ENCODE measurements at places on chromosomes 2 and 18.

- DNase-seq: no peak
These were observed 28.2 kb downstream of the HS1BP3 start for GRCh38 chr2:20622731-20623130.

- DNase-seq: no peak
These were observed 3.0 kb downstream of the PREB start for GRCh38 chr2:27131429-27131828.

GRCh38 chr2:127142663-127143630 lies 36.0 kb upstream of the BIN1 start:
- DNase-seq: no peak

DNA sequence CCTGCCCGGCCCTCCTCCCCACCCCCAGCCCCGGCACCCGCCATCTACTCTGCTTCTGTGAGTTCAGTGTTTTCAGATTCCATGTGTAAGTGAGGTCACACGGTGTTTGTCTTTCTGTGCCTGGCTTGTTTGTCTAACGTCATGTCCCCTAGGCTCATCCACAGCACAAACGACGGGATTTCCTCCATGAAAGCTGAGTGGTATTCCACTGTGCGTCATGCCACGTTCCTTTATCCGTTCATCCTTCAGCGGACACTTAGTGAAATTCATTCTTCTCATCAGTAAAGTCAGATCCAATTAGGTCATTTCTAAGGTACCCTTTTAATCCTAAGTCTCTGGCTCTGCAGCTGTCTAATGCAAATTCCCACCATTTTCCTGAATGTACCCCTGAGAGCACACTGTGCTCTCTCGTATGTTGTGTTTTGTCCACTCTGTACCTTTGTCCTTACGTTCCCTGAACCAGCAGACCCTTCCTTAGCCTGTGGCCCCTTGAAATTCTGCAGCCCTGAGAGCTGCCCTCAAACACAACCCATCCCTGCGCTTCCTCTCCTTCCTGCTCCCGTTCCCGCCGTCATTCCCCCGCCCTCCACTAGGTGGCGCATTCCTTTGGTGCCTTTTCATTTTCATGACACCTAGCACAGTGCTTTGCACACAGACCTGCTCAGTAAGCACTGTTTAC lies 44.1 kb downstream of the TRAPPC12 start:
- peak; percentile 69 for DNase-seq

DNA sequence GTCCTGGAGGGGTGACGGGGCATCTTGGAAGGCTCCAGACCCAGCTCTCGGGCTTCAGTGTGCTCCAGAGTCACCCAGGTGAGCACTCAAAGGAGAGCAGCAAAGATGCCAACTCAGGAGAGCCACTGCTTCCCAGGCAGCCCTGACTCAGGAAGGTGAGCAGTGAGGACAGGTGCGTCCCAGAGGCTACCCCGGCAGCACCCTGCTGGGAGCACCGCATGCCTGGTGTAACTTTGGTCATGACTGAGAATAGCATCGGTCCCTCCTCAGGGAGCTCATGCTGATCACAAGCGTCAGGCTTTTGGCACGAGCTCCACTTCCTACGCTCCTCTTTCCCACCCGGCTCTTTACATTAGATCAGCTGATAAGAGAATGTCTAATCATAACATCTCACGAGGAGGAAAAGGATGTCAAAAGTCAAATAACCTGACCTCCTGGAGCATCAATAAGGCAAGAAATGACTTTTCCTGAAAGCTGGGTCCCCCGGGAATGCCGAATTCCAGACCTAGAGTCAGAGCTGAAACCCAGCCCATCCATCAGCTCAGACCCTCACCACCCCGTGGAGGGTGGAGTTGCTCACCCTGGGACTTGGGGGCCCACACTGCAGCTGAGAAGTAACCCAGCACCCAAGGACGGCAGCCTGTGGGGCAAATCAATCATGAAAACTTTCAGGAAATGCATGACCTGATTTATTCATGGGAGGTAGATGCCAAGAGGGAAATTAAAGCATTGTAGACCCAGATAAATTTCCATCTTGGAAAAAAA lies 248.8 kb downstream of the ACKR3 start:
- DNase-seq: no peak

DNA sequence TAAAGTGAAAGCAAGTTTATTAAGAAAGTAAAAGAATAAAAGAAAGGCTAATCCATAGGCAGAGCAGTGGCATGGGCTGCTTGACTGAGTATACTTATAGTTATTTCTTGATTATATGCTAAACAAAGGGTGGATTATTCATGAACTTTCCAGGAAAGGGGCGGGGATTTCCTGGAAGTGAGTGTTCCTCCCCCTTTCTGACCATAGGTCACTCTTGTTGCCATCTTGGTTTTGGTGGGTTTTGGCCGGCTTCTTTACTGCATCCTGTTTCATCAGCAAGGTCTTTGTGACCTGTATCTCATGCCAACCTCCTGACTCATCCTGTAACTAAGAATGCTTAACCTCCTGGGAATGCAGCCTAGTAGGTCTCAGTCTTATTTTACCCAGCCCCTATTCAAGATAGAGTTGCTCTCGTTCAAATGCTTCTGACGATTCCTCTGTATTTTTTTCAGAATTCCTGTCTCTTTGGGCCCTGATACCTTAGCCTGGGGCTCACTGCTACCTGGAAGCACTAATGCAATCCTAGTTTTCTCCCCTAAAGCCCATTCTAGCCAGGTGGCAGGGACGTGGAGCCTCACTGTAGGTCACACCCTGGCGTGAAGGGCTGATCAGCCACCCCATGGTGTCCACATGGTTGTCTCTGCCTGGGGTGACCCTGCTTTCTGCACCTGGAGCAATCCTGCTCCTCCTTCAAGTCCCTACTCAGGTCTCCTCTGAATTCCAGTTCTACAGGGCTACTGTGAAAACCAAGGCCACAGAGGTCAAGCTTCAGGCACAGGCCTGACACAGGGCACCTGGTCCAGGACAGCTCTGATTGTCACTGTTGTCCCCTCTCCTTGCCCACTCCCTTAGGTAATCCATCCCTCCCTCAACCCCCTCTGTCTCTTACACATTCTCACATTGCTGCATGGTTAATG lies 6.0 kb upstream of the SLC35F6 start:
- no peak for DNase-seq

DNA sequence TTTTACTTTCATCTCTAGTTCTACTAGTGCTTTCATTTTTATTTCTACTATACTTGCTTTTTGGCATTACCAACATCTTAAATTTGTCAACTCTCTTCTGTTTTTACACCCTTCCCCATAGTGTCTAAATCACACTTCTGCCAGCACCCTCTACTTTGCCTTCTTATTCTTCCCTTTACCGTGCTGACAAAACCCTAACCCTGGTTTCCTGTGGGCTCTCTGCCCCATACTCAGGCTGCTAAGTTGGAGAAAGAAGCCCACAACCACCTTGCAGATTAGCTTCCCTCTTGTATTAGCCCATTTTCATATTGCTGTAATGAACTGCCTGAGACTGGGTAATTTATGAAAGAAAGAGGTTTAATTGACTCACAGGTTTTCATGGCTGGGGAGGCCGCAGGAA lies 24.8 kb downstream of the GIGYF2 start:
- no peak for DNase-seq

GRCh38 chr2:10233131-10234012 lies 69.3 kb upstream of the HPCAL1 start:
- no peak for DNase-seq

DNA sequence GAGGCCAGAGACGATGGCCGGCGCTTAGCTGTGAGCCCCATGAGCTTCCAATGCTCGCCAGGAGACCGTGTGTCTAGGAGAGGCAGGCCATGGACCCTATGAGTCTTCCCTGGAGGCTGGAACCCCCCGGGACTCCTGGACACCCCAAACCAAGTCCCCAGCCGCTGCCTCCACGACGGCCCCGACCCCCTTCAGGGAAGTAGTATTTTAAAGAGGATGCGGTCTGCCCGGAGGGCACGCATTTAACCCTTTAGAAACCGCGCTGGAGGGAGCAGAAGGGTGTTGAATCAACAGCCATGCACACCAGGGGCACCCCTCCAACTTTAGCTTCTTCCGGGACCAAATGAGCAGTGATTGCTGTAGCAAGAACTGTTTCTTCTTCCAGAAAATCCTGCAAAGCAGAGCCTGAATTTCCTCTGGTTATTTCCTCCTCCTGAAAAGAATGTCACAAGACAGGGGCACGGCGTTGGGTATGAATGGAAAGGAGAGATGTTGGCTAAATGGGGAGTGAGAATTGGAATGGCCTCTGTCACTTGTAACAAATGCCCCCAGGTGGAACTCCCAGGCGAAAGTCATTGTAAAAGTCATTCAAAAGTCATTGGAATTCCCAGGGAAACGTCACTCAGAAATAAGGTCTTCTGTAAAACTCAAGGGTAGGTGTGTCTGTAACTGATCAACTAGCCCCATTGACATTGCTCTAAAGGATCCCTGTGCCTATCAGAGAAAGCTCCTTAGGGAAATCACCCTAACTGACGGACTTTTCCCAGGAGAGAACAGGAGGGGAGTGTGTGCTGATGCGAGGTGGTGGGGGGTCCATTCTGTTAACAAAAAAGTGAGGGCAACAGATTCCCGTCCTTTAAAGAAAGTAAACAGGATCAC lies 5.8 kb upstream of the GBX2 start:
- DNase-seq: no peak

GRCh38 chr2:217058791-217059755 lies 199.2 kb upstream of the TNP1 start:
- DNase-seq: no peak

DNA sequence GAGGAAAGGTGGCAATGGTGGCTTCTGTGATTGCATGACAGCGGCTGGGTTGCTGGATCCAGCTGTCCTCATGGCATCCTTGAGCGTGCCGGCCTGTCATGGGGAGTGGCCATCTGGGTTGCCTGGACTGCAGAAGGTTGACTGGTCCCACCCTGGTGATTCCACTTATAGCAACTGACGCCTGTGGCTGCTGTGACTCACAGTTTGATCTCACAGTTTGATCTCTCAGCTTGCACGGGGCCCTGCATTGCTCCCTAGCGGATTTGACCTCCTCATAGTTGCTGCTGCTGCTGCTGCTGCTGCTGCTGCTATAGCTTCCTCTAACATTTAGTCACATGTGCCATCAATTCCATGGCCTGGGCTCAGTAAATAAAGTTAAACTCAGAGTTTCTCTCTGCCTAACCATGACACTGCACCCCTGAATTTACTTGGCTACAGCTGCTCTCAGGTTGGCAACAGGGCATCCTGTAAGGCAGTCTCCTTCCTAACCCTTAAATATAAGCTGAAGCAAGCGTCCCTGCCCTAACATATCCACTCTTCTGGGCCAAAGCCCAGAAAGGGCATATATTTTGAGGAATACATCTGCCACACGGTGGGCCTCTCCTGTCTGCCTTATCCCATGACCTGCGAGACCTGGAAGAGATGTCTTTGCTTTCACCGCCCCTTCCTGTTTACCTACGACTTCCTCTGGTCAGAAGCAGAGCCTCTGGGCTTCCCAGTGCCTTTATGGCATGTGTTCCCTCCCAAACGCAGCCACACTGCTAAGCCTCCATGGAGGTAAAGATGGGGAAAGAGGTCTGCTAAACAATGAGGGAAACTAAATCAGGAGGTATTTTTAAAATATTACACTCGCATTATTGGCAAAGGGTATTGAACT lies 37.8 kb upstream of the CCDC150 start:
- no peak for DNase-seq

DNA sequence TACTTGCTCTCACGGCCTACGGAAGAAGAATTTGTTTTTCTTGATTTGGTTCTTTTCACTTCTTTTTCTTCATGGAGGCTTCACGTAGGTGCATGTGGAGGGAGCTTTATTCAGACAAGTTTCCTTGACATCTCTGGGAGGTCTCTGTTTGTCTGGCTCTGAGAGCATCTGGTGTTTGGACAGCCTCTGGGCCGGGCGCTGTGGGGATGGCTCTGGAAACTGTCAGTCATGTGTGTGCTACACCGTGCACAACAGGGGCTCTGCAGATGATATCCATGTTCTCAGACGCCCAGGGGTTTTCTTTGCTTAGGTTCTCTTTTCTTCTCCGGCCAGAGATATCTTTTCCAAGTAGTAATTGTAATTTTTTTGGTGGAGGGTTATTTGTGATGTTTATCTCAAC lies 130.7 kb downstream of the SH3RF3 start:
- DNase-seq: no peak

DNA sequence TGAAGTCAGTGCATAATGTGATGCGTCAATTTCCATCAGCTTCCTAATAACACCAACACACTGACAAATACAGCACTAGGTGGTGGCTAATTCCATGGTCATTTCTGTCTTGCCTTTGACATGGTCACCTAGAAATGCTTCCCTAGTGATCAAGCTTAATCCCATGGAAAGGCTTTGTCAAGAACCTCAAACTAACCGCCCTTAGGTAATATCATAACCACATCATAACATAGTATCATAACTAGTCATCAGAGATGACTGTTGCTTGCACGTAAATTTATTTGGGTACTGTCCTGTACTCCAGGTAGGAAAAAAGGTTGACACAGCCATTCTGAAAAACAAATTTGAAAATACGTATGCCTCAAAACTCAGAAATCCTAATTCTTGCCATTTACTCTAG lies 471.8 kb downstream of the IRS1 start:
- no peak for DNase-seq

DNA sequence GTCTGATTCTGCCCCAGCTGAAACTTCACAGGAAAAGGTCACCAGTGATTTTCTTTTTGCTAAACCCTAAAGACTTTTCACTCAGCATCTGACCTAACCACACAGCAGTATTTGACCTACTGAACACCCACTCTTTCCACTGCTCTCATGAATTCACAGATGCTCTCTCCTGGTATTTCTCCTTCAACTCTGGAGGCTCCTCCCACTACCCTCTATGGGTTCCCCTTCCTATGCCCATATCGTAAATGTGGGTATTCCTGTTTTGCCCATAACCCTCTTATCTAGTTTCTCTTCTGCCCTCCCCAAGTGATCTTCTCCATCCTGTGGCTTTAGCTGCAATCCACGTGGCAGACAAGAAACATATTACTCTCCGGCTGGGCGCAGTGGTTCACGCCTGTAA lies 7.6 kb downstream of the PLEKHM3 start:
- DNase-seq: no peak

DNA sequence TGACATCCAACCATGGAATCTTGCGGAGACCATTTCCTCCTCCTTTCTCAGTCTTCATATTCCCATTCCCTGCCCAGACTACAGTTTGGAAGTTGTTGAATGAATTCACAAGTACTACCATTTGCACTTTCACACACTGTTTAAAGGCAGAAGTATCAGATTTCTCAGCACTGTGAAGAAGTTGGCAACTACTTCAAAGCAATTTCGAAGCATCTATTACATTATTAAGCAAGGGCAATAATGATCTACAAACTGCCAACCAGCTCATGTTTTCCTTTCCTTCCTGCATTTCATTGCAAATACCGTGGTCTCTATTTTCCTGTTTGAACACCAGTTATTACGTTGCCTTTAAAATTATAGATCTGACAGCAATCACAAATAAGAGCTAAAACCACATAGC lies 105.5 kb downstream of the IRS1 start:
- DNase-seq: no peak

DNA sequence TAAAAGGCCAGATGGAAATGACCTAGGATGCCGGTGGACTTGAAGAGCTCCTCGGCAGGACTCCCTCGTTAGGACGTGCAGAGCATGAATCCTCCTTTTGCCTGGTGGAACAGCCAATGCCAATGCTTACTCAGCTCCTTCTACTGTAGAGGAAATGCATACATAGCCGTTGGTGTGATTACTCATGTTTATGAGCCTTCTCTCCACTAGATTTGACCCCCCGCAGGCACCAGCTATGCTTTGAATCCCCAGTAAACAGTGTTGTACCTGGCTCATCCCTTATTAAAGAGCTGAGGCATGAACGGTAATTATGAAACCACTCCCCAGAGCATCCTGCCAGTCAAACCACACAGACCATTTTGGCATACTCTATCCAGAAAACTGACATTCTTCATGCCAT lies 172.8 kb downstream of the ANTXR1 start:
- DNase-seq: no peak
